Chondrocyte (in vitro differentiated cells): ENCODE measurements at places on chromosomes 1 and 21. TPM values are rescaled to one million over a fixed set of nuclear protein-coding genes. Genes with fewer than 3 reads are reported as not detected.

The ST6GALNAC5 gene
- total RNA-seq = 6.2 to 7.9 TPM (median 7.3 TPM) in 3 replicates

The CA6 gene
- total RNA-seq = not detected in 3 replicates

The FAM72C gene
- 0.31 to 0.97 TPM in 2 of 3 replicates, not detected in the other for total RNA-seq

GRCh38 chr1:81876901-81877733, 76.4 kb downstream of the ADGRL2 start:
- DNase-seq = no peak
- peaks cover 2% of the 10 kb centered on the region for H3K36me3 ChIP-seq
- no peaks in the 10 kb centered on the region for H3K27me3 ChIP-seq
- peaks cover 74% of the 10 kb centered on the region for H3K4me1 ChIP-seq
- no peak overlapping the region for H3K4me3 ChIP-seq
- H3K27ac ChIP-seq = peak overlapping the region; percentile 71

- H3K36me3 ChIP-seq = no peaks in the 10 kb centered on the region
- no peaks in the 10 kb centered on the region for H3K27me3 ChIP-seq
- no peak for DNase-seq
- peaks cover 8% of the 10 kb centered on the region for H3K4me1 ChIP-seq
- H3K27ac ChIP-seq = no peak overlapping the region
- no peak overlapping the region for H3K4me3 ChIP-seq
Measured at GRCh38 chr1:168970926-168971659, 135.4 kb upstream of the ATP1B1 start.

The PIGR gene
- not detected in 3 replicates for total RNA-seq

- H3K36me3 ChIP-seq = peaks cover 1% of the 10 kb centered on the region
- peaks cover 26% of the 10 kb centered on the region for H3K4me1 ChIP-seq
- H3K27ac ChIP-seq = no peak overlapping the region
- H3K4me3 ChIP-seq = no peak overlapping the region
- H3K27me3 ChIP-seq = peaks cover 3% of the 10 kb centered on the region
Measured at GRCh38 chr21:32475162-32475812, 62.8 kb downstream of the EVA1C start.

The RXRG gene
- total RNA-seq = not detected in 3 replicates

GRCh38 chr1:238690415-238690814, 696.0 kb upstream of the CHRM3 start:
- H3K4me3 ChIP-seq = no peak overlapping the region
- H3K4me1 ChIP-seq = no peaks in the 10 kb centered on the region
- no peaks in the 10 kb centered on the region for H3K27me3 ChIP-seq
- H3K36me3 ChIP-seq = no peaks in the 10 kb centered on the region

GRCh38 chr1:161393151-161393550, 25.5 kb upstream of the CFAP126 start:
- DNase-seq = no peak
- peaks cover 12% of the 10 kb centered on the region for H3K4me1 ChIP-seq
- no peaks in the 10 kb centered on the region for H3K36me3 ChIP-seq

- H3K27ac ChIP-seq = no peak overlapping the region
- H3K36me3 ChIP-seq = peaks cover 8% of the 10 kb centered on the region
Measured at GRCh38 chr1:186540521-186540920, 79.6 kb upstream of the PDC start.

GRCh38 chr1:201457508-201457960, 11.5 kb downstream of the PHLDA3 start:
- no peaks in the 10 kb centered on the region for H3K36me3 ChIP-seq
- H3K27me3 ChIP-seq = no peaks in the 10 kb centered on the region
- peaks cover 50% of the 10 kb centered on the region for H3K4me1 ChIP-seq
- no peak overlapping the region for H3K4me3 ChIP-seq
- no peak for DNase-seq

GRCh38 chr1:25774921-25775771, 24.8 kb upstream of the SELENON start:
- H3K27ac ChIP-seq = no peak overlapping the region
- DNase-seq = no peak
- no peaks in the 10 kb centered on the region for H3K27me3 ChIP-seq
- no peak overlapping the region for H3K4me3 ChIP-seq
- peaks cover 11% of the 10 kb centered on the region for H3K36me3 ChIP-seq

GRCh38 chr1:16906873-16907272, 11.1 kb downstream of the RNU1-2 start:
- H3K27me3 ChIP-seq = no peaks in the 10 kb centered on the region
- no peak overlapping the region for H3K4me3 ChIP-seq
- DNase-seq = no peak
- H3K27ac ChIP-seq = no peak overlapping the region

GRCh38 chr21:29149808-29150425, 19.5 kb downstream of the MAP3K7CL start:
- no peak for DNase-seq
- no peaks in the 10 kb centered on the region for H3K36me3 ChIP-seq
- peaks cover 77% of the 10 kb centered on the region for H3K4me1 ChIP-seq
- H3K27me3 ChIP-seq = no peaks in the 10 kb centered on the region

The SLC6A9 gene
- total RNA-seq = 8.4 to 67.3 TPM (median 61.7 TPM) in 3 replicates

DNA sequence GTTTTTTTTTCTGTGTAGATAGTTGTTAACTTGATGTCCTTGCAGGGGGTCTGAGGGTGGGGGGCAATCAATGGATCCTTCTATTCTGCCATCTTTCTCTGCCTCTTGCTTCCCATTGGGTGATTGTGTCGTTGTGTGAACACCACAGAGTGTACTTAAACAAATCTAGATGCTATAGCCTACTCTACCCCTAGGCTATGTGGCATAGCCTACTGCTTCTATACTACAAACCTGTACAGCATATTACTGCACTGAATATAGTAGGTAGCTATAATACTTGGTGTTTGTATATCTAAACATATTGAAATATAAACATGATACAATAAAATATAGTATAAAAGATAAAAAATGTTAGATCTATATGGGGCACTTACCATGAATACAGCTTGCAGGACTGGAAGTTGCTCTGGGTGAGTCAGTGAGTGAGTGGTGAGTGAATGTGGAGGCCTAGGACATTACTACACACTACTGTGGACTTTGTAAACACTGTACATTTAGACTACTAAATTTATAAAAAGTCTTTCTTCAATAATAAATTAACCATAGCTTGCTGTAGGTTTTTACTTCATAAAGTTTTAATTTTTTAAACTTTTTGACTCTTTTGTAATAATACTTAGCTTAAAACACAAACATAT, 105.4 kb downstream of the CENPF start:
- H3K36me3 ChIP-seq = peaks cover 2% of the 10 kb centered on the region
- no peak overlapping the region for H3K27ac ChIP-seq
- H3K4me1 ChIP-seq = no peaks in the 10 kb centered on the region
- no peak overlapping the region for H3K4me3 ChIP-seq
